ENCODE measurements at places on chromosomes 6 and 20. TPM values are rescaled to one million over a fixed set of nuclear protein-coding genes. Genes with fewer than 3 reads are reported as not detected.

GRCh38 chr6:136333824-136334464 is 44.3 kb upstream of the BCLAF1 start:
- DNase-seq: no peak

DNA sequence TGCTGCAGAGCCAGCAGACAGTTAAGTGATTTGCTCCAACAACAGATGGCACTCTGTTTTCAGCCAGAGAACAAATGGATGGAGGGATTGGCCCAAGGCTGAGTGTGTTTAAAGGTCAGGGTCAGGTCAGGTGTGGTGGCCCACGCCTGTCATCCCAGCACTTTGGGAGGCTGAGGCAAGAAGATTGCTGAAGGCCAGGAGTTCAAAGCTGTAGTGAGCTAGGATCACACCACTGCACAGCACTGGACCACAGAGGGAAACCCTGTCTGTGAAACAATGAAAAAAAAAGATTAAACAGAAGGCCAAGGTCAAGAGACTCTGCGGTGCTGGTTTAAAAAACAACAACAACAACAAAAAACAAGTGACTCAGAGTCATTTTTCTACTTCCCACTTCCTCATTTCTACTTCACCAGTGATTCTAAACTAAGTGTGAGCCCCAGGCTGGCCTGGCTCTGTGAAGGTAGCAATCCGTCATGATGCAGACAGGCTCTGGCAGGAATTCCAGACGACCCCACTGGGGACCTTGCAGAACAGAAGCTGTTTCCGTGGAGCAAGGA is 42.5 kb upstream of the ARMC2 start:
- no peak for DNase-seq

DNA sequence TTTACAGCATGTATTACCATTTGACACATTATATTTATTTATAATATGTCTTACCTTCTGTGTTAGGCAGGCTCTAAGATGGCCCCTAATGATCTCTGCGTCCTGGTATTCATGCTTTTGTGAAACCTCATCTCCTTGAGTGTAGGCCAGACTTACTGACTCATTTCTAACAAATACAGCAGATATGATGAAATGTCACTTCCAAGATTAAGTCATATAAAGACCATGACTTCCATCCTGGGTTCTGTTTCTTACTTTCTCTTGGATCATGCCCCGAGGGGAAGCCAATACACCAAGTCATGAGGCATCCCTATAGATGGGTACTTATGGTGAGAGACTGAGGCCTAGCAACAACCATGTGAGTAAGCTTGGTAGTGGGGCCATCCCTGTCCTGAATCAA is 30.2 kb downstream of the ZHX3 start:
- DNase-seq: peak; percentile 96

GRCh38 chr6:30060606-30061091 is 416 bp upstream of the POLR1H start:
- no peak for DNase-seq

GRCh38 chr6:131547488-131547887 is 25.5 kb upstream of the ARG1 start:
- DNase-seq: no peak

- DNase-seq: no peak
These were observed 57.9 kb upstream of the MLN start for GRCh38 chr6:33861722-33862121.

- DNase-seq: peak; percentile 97
These were observed 299.1 kb upstream of the ID4 start for GRCh38 chr6:19538096-19538495.

DNA sequence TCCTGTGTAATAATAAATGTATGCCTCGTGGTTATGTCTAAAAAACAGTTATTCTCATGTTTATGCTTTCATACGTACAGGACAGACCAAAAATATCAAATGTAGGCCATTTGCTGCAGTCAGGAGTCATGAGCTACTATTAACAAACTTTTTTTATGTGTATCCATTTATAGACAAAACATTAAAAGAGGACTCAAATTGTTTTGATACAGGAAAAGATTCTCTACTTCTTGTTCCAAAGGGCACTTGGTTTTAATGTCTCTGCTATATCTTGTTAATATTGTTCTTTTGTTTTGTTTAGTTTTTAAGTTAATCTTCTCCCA is 155.2 kb downstream of the ZDHHC14 start:
- no peak for DNase-seq

Gene ZNF391
- total RNA-seq: 0.53 TPM

Gene PTCRA
- total RNA-seq: not detected

Gene GRM1
- not detected for total RNA-seq

Gene TSPO2
- total RNA-seq: not detected

Gene HS3ST5
- not detected for total RNA-seq

Gene C20orf144
- total RNA-seq: not detected

Gene NEDD9
- total RNA-seq: 2.0 TPM

Measured in bronchial epithelial cell (primary cell).